Osteocyte (in vitro differentiated cells): ENCODE measurements at places on chromosomes 7 and 10. TPM values are rescaled to one million over a fixed set of nuclear protein-coding genes. Genes with fewer than 3 reads are reported as not detected.

- no peak for DNase-seq
Observed at GRCh38 chr7:92641921-92642511, 51.8 kb upstream of the FAM133B start.

GRCh38 chr7:41912426-41912825 is 209.5 kb upstream of the INHBA start:
- no peak for DNase-seq

GRCh38 chr7:22117222-22117621 is 171.5 kb upstream of the CDCA7L start:
- no peak for DNase-seq

DNA sequence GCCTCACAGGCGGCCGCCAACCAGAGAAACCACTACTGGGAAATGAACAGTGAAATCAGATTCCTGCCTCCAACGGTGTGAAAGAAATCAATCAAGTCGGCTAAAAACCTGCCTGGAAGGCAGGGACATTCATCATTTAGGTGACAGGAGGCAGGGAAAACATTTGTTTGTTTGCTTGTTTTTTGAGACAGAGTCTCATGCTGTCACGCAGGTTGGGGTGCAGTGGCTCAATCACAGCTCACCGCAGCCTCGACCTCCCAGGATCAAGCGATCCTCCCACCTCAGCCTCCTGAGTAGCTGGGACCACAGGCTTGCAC is 30.5 kb downstream of the AP5Z1 start:
- DNase-seq = no peak

DNA sequence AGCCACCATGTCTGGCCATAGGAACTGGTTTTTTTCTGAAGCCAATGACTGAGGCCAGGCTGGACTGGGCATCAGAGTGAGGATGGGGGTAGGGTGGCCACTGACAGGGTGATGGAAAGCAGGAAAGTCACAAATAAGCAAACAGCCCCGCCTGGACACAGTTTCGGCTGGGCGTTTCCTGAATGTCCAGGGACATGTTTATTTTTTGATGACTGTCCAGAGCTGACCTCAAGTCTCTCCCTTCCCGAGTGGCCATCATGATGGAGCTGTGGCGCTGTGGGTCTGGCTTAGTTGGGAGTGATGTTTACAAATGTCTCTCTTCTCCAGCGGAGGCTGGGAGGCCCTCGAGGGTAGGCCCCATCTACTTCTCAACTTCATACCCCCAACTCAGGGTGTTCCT is 37.1 kb upstream of the COMTD1 start:
- DNase-seq = no peak

DNA sequence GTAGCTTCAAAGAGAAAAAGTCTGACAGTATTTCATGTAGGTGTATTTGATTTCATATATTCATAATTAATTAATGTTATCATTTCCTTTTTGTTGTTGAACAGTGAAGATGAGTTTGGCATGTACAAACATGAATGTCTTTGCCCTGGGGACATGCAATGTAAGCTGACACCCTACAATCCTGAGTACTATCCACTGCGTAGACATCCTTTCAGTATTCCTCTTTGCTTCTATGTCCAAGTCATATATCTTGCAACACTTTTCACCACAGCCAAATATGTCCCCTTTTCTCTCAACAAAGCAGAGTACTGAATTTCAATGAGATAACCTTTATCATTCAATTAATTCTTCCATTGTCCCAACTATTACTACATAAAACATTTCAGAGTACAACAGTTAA is 93.6 kb downstream of the GPR37 start:
- DNase-seq = no peak

DNA sequence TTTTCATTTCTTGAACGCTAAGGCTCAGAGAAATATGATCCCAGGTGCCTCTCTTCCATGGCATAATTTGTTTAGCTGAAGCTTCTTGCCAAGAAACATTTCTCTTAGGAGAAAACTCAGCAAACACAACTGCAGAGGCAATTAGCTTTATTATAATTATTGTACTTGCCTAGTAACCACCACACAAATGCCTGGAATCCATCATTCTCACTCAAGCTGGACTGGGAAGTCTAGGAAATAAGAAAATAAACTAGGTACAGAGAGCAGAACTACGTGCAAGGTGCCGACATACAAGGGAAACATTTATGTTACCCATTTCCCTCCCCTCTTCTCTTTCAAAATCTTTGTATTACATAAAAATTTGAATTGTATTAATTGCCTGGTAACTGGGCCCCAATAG is 15.1 kb downstream of the SLC35B4 start:
- no peak for DNase-seq

The ZWINT gene
- 10.9 and 11.5 TPM in 2 replicates for total RNA-seq

The GPR141 gene
- total RNA-seq = not detected in 2 replicates

The EPO gene
- total RNA-seq = not detected in 2 replicates

The ADRB1 gene
- 0.68 and 0.97 TPM in 2 replicates for total RNA-seq

The DPYSL4 gene
- total RNA-seq = 33.8 and 34.7 TPM in 2 replicates

The OGDHL gene
- total RNA-seq = 0.86 and 1.7 TPM in 2 replicates

The SRRM3 gene
- 0.46 and 0.71 TPM in 2 replicates for total RNA-seq

The ZNF503 gene
- total RNA-seq = 38.5 and 42.1 TPM in 2 replicates
